Naive thymus-derived CD8-positive, alpha-beta T cell (primary cell): ENCODE measurements at places on chromosomes 7 and 10. TPM values are rescaled to one million over a fixed set of nuclear protein-coding genes. Genes with fewer than 3 reads are reported as not detected.

DNA sequence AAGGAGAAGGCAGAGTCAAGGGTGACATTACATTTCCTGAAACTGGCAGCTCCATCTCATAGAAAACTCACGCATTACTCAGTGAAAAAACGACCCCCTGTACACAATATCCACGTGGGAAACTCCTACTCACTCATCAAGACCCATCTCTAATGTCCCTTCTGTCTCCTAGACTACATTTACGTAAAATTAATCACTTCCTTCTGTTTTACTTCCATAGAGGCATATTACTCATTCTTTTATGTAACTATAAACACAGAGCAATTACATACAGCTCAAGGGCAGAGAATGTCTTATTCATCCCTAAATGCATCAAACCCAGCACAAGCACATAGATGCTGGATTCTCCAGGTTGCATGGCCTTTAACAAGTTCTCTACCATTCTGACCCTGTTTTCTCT is 281.8 kb downstream of the KCNMA1 start:
- no peak for DNase-seq

GRCh38 chr7:80882213-80882801 is 36.5 kb downstream of the SEMA3C start:
- DNase-seq = no peak

- DNase-seq = no peak
Measured at GRCh38 chr7:1691601-1692514, 21.8 kb downstream of the ELFN1 start.

DNA sequence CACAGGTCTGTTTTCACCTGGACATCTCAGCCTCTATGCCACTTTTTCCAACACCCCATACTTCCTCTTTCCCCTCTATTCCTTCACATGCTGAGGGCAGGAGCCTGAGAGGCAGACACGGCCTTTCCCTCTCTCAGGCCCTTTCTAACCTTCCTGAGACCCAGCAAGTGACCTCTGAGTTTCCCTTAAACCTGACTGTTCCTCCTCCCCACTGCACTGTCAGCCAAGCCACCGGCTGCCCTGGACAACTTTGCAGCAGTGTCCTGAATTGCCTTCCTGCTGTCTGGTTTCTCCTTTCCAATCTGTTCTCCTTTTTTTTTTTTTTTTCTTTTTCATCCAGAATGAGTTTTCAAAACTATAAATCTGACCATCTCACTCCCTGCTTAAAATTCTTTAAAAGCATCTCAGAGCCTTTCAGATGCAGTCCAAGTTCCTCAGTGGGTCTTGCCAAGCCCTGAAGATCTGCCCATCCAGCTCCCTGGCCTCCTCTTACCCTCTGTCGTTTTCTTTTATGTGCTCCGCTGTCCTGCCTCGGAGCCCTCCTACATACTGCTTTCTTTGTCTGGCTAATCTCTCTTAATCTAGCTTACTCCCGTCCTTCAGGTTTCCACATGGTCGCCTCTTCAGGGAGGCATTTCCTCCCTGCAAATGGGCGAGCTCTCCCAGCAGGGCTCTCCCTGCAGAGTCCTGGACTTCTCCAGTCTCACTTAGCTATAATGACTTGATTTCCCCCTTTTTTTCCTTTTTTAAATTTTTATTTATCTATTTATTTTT is 30.5 kb downstream of the SLC13A4 start:
- no peak for DNase-seq

DNA sequence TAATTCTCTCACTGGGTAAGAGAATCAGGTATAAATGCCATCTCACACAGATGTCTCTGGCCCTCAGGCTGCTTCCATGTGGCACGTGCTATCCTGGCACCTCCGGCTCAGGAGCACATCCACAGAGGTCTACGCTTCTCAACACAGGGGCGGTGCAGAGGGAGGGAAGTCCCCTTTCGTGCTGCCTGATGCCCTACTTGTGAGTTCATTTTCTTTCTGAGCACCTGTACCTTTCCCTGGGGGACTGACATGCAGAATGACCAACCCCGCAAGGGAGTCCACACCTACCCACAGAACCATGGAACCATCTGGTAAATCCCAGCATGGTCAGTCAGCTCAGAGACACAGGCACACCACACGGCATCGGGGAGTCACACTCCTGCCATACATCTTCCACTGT is 99.0 kb upstream of the SAMD8 start:
- DNase-seq = no peak

SFRP4 gene
- polyA plus RNA-seq = not detected

DNA sequence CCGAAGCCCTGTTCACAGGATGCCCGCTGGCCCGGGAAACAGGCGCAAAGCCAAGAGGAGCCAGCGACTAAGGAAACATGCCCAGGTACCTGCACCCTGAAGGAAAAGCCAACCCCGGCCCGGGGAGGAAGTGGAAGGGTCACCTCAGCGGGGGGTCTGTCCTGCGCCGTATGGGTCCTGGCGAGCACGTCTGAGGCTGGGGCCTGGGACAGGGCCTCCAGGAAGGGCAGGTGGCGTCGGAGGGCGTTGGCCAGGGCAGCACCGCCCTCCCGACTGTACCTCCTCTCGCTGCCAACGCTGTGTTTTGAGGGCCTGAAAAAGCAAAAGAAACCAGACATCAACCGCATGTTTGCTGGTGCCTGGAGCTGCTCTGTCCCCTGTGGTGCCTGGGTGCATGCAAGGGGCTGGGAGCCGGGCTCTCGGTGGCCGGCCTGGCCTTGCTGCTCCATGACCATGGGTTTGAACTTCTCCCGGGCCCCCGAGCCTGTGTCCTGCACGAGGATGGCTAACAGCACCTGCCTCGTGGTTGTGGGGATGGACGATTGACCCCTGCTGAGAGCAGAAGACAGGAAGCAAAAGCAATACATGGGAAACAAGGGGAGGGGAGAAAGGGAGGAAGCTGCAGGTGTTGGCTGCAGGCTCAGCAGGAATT is 395.3 kb downstream of the PTPRN2 start:
- no peak for DNase-seq

- DNase-seq = no peak
Measured at GRCh38 chr7:67364441-67365017, 367.9 kb downstream of the TYW1 start.

GRCh38 chr10:116740971-116741370 is 1.4 kb downstream of the HSPA12A start:
- DNase-seq = no peak

DNA sequence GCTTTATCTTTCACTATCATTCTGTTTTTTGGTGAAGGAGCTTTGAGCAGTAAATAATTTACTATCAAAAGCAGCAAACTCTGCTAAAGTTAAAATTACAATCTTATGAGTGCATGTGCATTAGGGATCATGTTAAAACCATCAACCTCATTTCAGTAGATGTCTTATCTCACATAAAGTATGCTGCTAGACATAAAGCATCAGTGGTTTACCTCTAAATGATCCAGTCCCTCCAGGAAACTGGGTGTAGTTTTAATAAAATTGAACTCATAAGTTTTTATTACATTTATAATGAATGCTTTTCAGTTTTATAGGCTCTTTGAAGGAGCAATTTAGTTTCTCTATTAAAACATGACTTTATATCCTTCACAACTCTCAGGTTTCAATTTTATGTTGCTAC is 108.7 kb downstream of the LRRN3 start:
- no peak for DNase-seq

CPA2 gene
- polyA plus RNA-seq = not detected

KLF14 gene
- polyA plus RNA-seq = not detected

GRCh38 chr10:3655528-3655927 is 129.5 kb downstream of the KLF6 start:
- DNase-seq = no peak

DNA sequence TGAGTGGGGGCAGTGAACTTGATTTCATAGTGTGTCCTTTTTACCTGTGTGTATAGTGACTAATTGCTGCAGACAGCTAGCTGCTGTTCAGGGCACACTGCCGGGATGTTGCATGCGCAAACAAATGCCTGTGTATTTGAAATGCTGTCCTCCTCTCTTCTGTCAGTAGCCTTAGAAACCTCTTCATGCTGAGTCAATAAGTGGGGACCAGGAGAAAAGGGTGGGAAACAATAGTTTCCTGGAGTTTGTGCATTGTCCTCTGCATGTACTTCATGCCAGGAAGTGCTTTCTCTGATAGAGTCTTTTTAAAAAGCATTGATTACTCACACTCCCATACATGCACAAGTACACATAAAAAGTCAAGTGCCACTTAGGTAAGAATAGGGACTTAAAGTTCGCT is 1183.7 kb upstream of the CELF2 start:
- DNase-seq = no peak

STAM gene
- polyA plus RNA-seq = 7.4 TPM

- DNase-seq = no peak
Measured at GRCh38 chr7:84900215-84900614, 286.6 kb downstream of the SEMA3D start.

GRCh38 chr10:69567920-69568319 is 5.3 kb downstream of the NEUROG3 start:
- no peak for DNase-seq

DNA sequence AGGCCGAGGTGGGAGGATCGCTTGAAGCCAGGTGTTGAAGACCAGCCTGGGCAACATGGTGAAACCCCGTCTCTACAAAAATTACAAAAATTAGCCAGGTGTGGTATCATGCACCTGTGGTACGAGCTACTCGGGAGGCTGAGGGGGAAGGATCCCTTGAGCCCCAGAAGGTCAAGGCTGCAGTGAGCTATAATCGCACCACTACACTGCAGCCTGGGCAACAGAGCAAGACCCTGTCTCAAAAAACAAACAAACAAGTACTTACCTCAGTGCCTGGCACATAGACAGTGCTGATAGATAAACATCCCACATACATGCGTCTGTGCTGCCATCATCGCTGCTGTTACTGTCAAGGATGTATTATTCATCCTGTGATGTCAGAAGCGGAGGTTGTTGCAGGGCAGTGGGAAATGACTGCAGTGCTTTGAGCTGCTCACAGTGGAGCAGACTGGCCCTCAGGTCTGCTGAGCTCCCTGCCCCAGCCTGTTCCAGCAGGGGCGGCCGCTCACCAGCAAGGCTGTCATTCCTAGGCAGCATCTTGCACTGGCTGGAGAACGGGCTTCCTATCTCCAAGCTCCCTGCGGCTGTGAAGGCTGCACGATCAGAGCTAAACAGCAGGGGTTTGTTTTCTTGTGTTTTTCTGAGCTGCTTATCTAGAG is 18.6 kb downstream of the FOXK1 start:
- DNase-seq = no peak

TAS2R3 gene
- not detected for polyA plus RNA-seq

GRCh38 chr7:88480896-88481295 is 174.2 kb upstream of the STEAP4 start:
- no peak for DNase-seq

DNA sequence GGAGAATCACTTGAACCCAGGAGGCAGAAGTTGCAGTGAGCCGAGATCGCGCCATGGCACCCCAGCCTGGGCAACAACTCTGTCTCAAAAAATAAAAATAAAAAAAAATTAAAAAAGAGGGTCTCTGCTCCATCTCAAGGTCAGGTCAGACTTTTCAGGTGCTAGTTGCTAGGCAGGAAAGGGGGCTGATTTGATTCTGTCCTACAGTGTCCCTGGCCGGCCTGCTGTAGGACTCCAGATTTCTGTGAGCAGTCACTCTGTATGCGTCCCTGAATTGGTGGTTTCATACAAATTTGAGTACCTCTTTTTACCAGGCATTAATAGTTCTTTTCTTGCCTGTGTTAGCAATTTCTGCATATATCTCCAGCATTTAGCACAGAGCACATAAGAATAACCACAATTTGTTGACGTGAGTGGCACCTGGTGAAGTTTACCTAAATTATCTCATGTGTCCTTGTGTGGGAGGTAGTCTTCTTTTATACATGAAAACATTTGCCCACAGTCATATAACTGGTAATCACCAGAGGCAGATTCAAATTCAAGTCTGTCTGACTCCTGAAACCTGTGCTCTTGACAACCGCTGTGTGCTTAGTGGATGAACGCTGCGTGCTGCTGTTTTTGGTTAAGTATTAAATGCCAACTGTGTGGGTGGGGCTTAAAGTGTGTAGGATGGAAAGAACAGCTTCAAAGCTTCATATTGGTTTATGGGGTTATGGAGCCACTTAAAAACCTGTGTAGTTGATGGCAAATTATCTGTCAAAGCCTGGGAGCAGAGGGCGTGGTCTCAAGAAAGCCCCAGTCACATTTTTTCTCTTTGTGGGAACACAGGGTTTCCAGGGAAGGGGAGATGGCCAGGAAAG is 3.2 kb upstream of the ZNF775 start:
- no peak for DNase-seq

HERPUD2 gene
- 58.7 TPM for polyA plus RNA-seq

DNA sequence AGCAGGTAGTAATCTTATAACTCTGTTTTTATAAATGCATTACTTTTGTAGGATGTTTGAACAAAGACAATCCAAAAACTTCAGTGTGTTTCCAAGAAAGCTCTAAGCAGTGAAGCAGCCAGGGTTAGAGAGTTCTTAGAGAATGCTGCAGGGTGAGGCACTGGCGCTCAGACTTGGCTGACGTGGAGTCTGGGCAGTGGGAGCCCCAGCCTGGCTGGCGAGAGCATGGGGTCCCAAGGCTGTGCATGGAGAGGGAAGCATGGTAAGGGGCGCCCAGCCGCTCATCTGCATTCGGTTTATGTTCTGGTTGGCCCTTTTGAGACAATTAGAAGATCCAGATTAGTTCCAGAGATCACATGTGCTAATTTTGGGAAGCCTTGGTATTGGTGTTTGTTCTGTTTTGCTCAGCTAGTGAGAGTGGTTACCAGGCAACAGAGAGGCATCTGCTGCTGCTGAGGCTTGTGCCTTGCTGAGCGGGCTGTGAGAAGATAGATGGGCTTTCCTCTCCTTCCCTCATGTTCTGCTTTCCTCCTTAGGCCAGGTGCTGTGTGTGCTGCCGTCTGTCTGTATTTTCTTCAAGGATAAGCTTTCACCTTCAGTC is 10.3 kb downstream of the SUN1 start:
- DNase-seq = no peak

DNA sequence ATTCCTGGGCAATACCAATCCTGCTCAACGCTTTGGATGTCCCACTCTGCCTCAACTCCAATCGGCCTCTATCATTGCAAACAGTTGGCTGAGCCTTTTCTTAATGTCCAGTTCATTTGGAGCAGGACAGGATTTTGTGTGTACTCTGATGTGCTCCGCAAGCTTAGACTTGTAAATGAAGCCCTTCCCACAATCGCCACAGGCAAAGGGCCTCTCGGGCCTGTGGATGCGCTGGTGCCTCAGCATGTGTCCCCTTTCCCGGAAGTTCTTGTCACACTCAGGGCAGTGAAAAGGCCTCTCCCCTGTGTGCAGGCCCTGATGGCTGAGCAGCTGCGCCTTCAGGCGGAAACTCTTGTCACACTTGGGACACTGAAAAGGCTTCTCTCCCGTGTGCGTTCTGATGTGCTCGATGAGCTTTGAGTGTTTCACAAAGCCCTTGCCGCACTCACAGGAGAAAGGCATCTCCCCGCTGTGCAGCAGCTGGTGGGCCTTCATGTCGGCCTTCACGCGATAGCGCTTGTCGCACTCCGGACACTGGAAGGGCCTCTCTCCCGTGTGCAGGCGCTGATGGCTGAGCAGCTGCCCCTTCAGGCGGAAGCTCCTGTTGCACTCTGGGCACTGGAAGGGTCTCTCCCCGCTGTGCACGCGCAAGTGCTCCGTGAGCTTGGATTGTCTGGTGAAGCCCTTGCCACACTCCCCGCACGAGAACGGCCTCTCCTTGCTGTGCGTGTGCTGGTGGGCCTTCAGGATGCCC is 20.0 kb downstream of the ZNF786 start:
- DNase-seq = no peak
